Fibroblast of skin of abdomen (primary cell): ENCODE measurements at places on chromosomes 5 and 9.

DNA sequence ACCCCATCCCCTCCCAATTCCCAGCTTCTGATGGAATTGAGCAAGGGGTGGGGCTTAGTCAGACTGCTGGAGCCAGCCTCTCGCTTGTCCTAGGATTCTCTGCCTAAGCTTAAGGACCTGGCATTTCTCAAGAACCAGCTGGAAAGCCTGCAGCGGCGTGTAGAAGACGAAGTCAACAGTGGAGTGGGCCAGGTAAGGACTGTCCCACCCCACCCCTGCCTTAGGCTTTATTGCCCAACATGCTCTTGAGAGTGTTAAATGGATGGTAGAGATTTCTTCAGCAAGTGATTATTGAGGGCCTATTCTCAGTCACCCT lies 1.1 kb downstream of the SLC35A4 start:
- DNase-seq, result no peak

DNA sequence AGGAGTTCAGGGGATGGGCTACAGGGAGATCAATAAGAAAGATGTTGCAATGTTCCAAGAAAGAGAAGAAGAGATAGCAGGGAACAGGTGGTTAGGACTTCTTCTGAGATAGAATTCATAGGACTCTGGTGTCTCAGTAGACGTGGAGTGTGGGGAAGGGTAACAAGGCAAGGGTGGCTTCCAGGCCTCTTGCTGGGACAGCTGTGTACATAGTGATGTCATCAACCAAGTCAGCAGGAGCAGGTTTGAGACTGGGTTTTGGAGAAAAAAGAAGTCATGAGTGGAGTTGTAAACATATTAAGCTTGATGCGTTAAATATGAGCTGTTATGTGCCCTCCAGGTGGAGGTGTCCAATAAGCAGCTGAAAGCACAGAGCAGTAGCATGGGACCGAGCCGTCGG lies 211.8 kb upstream of the RASEF start:
- DNase-seq, result no peak

- no peak for DNase-seq
These were observed 269.2 kb upstream of the TNC start for GRCh38 chr9:115386963-115387770.

GRCh38 chr9:88266416-88266815 lies 121.8 kb upstream of the SPIN1 start:
- peak; percentile 12 for DNase-seq

DNA sequence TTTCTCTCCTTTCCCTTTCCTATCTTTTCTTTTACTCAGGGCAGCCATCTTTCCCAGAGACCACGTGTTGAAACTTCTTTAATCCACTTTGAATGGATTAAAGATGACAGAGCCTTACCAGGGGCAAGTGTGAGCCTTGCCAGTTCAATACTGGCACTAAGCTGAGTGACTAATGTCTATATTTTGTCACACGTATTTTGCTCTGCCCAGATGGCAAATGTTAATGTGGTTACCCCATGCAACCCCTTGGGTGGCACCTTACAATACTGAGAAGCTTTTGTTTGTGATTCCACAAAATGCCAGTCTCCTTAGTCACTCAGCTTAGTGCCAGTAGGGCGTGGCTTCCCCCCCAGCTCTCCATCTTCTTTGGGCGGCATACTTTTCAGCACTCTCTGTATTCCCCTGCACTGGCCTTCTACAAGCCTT lies 24.8 kb downstream of the ANXA1 start:
- DNase-seq, result peak; percentile 36

DNA sequence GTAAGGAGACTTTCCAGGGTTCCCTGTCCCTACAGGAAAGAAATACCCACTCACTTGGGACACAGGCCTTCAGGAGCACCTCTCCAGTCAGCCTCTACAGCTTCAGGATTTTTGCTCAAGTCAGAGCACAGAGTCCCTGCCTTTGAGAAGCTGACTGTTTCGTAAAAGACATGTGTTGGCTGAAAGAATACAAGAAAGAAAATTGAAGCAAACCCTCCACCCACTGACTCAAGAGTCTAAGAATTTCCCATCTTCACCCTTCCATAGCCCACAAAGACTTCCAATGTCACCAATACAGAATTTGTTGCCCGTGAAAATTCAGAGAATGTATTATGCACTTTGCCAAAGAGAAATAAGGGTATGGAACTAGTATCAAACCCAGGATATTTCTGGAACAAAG lies 53.0 kb upstream of the ZNF622 start:
- peak; percentile 13 for DNase-seq

GRCh38 chr9:124302921-124303320 lies 45.2 kb downstream of the NEK6 start:
- DNase-seq, result no peak

GRCh38 chr9:74887041-74887980 lies at the start of gene TRPM6:
Gene TRPM6, minus strand, starts transcription at chr9:74887921. Its CDS starts 65 bp downstream, at chr9:74887856.
- peak; percentile 79 for DNase-seq

DNA sequence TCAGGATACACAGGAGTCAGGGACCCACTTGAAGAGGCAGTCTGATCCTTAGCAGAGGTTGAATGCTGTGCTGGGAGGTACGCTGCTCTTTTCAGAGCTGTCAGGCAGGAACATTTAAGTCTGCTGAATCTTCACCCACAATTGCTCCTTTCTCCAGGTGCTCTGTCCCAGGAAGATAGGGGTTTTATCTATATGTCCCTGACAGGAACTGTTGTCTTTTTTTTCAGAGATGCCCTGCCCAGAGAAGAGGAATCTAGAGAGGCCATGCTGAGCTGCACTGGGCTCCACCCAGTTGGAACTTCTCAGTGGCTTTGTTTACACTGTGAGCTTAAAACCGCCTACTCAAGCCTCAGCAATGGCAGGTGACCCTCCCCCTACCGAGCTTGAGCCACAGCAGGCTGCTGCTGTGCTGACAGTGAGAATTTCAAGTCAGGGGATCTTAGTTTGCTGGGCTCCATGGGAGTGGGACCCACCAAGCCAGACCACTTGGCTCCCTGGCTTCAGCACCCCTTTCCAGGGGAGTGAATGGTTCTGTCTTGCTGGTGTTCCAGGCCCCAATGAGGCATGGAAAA lies 169.0 kb downstream of the FBXL17 start:
- peak; percentile 2 for DNase-seq

DNA sequence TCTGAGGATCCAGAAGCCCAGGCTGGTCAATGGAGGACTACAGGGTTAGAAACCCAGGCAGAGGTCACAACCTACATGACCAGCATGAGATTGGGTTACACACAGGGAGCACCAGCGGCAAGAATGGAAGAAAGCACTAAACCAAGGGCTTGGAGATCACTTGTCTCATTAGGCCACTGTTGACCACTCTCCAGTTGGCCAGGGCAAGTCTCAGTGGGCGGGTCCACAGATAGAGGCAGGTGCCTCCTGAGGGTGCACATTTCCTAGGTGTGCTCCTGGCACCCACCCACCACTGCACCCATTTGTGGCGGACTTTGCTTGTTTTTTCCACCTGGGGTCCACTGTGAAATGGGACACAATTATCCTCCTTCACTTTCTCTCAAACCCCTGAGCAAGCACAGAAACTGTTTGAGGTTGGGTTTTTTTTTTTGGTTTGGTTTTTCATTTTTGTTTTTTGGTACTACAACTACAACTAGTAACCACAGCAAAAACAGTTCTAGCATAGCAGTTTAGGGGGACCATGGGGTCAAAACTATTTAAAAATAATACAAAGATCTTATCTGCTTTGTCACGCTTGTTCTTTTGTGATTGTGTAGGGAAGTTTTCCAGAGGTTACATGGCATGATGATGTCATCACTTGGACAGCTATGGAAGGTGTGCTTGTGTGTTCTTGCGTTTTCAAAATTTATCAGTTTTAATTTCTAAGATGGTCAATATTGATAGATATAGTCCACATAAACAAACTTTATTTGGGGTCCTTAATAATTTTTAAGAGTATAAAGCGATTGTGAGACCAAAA lies 6.1 kb downstream of the NPR2 start:
- no peak for DNase-seq

DNA sequence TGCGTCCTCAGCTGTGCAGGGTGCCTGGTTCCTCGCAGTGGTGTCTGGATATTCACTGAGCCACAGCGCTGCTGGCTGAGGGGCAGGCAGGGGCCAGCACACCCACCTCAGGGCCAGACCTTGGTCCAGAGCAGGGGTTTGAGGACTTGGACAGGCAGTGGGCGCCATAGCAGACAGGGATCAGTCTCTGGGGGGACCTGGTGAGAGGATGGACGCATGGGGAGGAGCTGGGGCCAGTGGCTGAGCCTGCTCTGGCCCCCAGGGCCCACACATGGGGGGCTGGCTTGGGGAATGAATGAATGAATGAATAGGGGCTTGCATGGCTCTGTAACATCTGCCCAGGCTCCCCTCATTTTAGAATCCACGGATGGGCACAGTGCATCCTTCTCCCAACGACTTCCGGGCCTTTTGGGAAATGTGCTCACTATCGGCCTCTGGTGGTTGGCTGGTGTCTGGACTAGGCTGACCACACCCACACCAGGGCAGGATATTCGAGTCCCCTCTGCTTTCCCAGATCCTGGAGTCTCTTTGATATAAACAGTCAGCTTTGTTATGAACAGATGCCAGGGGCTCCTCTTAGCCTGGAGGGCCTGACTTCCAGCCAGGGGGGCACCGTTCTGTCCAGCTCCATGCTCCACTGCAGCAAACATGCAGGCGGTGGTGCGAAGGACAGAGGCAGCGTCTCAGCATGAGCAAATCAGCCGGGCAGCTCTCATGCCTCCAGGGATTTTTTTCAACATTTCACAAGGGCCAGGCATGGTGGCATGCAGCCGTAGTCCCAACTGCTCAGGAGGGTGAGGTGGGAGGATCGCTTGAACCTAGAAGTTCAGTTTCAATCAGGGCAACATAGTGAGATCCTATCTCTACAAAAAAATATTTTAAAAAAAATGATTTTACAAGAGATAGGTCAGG lies 62.6 kb downstream of the NEK6 start:
- peak; percentile 63 for DNase-seq

- no peak for DNase-seq
These were observed 313.5 kb downstream of the CAAP1 start for GRCh38 chr9:26579056-26579455.

DNA sequence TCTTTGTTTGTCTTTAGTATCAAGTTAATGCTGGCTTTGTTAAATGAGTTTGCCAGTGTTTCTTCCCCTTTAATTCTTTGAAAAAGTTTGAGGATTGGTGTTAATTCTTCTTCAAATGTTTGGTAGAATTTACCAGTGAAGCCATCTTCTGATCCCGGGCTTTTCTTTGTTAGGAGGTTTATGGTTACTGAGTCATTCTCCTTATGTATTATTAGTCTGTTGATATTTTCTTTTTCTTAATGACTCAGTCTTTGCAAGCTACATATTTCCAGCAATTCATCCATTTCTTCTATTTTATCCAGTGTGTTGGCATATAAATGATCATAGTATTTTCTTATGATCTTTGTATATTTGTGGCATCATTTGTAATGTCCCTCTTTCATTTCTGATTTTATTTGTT lies 74.5 kb upstream of the SPINK5 start:
- DNase-seq, result no peak

- no peak for DNase-seq
These were observed 49.4 kb upstream of the ZBTB43 start for GRCh38 chr9:126755317-126755875.

DNA sequence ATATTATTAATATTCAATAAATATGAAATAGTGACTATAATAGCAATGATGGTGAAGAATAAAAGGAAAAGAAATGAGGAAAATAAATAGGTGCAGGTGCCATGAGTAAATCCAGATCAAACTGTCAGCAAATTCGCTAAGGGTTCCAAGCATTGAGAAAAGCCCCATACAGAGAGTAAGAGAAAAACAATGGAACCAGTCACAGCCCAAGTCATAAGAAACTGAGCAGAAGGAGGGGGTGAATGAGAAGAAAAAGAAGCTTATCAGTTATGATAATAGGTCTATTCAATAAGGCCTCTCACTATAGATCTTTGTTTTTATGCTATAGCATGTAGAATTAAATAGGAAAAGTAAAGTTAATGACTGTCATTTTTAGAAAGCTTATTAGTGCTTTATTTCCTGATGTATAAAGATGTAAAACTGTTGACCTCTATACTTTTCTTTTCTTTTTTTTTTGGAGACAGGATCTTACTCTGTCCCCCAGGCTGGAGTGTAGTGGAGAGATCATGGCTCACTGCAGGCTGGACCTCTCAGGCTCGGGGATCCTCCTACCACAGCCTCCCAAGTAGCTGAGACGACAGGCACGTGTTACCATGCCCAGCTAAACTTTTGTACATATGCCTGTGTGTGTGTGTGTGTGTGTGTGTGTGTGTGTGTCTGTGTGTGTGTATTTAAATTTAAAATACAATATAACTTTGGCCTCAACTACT lies 72.4 kb downstream of the FYB1 start:
- no peak for DNase-seq

GRCh38 chr5:170716396-170716795 lies 67.1 kb upstream of the GABRP start:
- no peak for DNase-seq

- no peak for DNase-seq
These were observed 228.4 kb downstream of the TENT4A start for GRCh38 chr5:6941631-6942030.

DNA sequence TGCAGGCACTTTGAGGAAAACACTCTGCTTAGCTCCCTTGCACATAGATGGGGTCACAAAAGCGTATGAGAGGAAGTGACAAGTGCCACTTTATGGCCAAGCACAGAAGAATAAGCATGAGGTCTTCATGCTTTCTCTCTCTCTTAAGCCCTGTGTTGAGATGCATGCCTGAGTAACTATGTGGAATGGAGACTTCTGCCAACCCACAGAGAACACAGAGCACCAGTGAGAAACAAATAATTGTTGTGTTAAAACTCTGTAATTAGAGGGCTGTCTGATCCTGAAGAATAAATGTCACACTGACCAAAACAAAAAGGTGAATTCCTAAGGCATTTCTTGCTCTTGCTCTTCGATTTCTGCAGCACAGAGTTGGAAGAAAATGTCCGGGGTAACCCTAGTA lies 488.5 kb downstream of the CTNND2 start:
- no peak for DNase-seq

- peak; percentile 4 for DNase-seq
These were observed 353.7 kb downstream of the SLCO4C1 start for GRCh38 chr5:101942321-101942882.

DNA sequence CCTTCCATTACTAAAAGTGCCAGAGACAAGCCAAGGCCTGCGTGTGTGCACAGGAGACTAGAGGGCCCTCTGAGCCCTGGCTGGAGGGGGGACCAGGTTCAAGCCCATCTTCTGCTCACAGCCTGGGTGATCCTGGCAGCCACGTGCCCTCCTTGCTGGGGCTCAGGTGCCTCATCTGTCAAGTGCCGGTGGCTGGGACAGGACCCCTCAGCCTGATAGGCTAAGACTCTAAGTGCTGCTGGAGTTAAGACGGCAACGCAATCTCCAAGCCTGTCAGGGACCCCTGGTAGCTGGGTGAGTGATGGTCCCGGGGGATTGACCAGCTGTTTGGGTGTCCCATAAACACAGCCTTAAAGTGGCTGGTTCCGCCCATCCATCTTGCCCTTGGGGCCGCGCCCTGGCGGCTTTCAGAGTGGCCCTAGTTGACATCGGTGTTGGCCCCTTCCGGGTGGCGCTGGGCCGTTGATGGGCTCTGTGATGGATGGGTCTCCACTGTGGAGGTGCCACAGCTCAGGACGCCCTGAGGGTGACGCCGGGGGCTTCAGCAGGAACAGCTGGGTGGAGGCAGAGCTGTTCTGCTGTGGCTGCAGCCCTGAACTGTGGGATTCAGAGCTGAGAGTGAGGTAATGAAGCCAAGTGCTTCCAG lies 136.2 kb downstream of the BARX1 start:
- no peak for DNase-seq
